ENCODE measurements at places on chromosomes 1 and 21. TPM values are rescaled to one million over a fixed set of nuclear protein-coding genes. Genes with fewer than 3 reads are reported as not detected.

RHD gene
- total RNA-seq, result not detected

FAF1 gene
- 54.6 TPM for total RNA-seq

TTC34 gene
- 0.12 TPM for total RNA-seq

CFHR4 gene
- total RNA-seq, result not detected

ZSWIM5 gene
- 1.2 TPM for total RNA-seq

PSMG1 gene
- total RNA-seq, result 65.5 TPM

THEM5 gene
- not detected for total RNA-seq

OR2T35 gene
- total RNA-seq, result not detected

PITHD1 gene
- total RNA-seq, result 44.2 TPM

CLEC20A gene
- not detected for total RNA-seq

PWP2 gene
- 35.6 TPM for total RNA-seq

HPDL gene
- total RNA-seq, result 3.0 TPM

RXFP4 gene
- total RNA-seq, result 0.11 TPM

ADORA3 gene
- not detected for total RNA-seq

CRB1 gene
- total RNA-seq, result 0.37 TPM

MIXL1 gene
- 0.12 TPM for total RNA-seq

TEDDM1 gene
- total RNA-seq, result not detected

USP25 gene
- 53.2 TPM for total RNA-seq

ANXA9 gene
- total RNA-seq, result 1.3 TPM

IFNAR1 gene
- 17.7 TPM for total RNA-seq

SESN2 gene
- total RNA-seq, result 67.0 TPM

AADACL4 gene
- not detected for total RNA-seq

HUNK gene
- 0.12 TPM for total RNA-seq

GSTM5 gene
- total RNA-seq, result 1.00 TPM

TMEM9 gene
- 156 TPM for total RNA-seq

UBE2U gene
- total RNA-seq, result not detected

MATN1 gene
- total RNA-seq, result not detected

XCL2 gene
- not detected for total RNA-seq

OR2L13 gene
- total RNA-seq, result not detected

C1orf87 gene
- not detected for total RNA-seq

FMO1 gene
- 0.37 TPM for total RNA-seq

TBX15 gene
- not detected for total RNA-seq

SEC16B gene
- total RNA-seq, result 3.4 TPM

OPRD1 gene
- not detected for total RNA-seq

PHLDA3 gene
- 98.3 TPM for total RNA-seq

FRRS1 gene
- 54.1 TPM for total RNA-seq

MTFR1L gene
- total RNA-seq, result 34.2 TPM

MANEAL gene
- 0.50 TPM for total RNA-seq

MYOG gene
- total RNA-seq, result not detected

ALPL gene
- 4.2 TPM for total RNA-seq

F5 gene
- total RNA-seq, result not detected

AMY1A gene
- total RNA-seq, result not detected
